ENCODE measurements at places on chromosomes 16 and 17.

DNA sequence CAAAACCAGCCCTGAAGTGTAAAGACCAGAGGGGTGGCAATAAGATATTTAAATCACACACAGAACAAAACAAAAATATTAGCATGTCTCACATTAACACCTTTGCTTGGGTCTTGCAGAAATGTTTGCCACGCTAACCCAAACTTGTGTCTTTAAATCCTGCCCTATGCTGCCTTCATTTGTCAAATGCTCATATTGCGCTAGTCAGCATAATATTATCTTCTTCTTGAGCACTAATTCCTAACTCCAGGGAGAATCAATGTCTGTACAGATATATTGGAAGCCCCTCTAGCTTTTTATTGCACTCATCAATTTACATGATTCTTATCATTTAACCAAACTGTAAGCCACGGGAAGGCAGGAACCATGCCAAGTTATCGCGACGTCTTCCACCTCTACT is 614.8 kb upstream of the SOX9 start:
- no peak for DNase-seq

DNA sequence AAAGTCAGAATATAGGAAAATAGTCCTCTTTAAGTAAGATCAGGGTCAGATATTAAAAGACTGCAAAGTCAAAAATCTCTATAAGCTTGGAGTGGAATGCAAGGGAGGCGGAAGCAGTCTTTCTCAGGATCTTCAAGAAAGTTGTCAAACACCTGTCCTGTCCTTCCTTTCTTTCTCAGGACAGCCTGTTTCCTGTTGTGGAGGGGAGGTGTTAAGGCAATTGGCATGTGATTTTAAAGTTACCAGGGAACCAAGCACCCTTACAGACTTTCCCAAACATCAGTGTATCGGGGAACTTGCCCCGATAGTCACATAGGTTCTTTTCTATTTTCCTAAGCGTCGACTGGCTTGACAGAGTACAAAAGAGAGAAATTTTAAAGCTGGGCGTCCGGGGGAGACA is 2.1 kb downstream of the ATP5PD start:
- DNase-seq, result no peak

DNA sequence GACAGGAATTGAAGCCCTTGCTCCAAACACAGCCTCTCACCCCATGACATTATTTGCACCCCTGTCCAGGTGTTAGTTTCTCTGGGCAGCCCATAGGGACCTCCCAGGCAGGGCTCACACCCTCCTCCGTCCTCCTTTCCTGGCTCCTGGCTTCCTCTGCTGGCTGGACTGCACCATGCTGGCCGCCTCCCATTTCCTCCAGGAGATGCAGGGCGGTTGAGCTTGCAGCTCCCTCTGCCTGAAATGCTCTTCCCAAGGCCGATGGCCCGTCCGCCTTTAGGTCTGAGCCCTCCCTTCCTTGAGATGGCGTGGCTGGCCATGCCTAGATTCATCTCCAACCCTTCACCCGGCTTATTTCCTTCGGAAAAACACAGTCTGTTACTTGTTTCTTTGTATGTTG is 334.8 kb downstream of the SNX29 start:
- no peak for DNase-seq

GRCh38 chr17:64974750-64975317 is 55.6 kb upstream of the LRRC37A3 start:
- no peak for DNase-seq

DNA sequence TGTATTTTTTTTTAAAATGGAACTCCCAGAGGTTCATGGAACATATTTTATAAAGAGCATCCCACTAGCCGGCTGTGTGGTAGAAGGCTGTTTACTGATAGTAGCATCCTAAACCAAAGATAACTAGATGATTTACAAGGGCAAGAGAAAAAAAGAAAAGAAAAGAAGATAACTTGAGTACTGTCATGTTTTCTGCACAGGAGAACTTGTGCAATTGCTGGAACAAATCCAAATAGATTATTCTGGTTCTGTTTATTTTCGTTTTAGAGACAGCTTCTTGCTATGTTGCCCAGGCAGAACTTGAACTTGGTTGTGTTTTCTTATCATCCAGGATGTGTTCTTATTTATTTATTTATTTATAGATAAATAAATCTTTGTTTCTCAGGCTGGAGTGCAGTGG is 20.9 kb upstream of the PPM1D start:
- no peak for DNase-seq

DNA sequence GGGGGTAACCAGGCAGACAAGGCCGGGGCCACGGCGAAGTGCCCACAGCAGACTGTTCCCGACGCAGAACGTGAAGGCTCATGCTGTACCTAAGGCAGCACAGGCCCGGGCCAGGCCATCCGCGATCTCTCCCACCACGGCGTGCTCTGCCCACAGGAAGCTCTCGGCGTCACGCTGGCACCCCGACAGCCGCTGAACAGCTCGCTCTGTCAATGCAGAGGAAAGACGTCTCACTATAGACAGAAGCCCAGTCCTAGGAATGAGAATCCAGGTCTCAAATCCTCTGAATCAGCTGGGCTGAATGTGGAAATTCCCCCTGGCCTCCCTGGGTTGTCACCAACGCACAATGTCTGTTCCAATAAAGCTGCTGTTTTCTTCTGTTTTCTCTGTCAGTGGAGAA is 21.4 kb downstream of the SERPINF1 start:
- DNase-seq, result no peak

DNA sequence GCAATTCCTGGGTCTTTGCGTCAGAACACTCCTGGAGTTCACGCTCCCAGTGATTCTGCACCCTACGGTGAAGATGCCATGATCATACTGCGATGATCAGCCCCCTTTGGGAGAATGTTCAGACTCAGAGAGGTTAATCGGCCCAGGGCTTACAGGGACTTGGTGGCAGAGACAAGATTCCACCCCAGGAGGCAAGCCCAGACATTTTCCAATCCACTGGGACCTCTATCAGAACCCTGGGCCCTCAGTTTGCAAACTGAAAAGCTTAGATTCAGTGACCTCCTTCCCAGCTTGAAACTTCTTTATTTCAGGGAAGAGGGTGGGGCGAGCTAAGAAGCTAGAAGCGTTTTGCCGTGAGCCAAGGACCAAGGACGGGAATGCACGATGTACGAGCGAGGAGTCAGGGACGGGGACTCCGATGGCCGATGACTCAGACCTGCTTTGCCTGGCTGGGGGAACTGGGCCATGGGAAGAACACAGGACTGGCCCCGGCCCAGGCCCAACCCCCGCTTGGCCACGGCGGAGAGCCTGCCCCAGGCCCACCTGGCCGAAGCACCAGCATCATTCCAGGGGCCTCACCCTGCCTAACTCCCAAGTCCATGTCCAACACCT is 34.7 kb downstream of the SOCS3 start:
- DNase-seq, result no peak

GRCh38 chr16:13856811-13857511 is 63.0 kb upstream of the ERCC4 start:
- DNase-seq, result no peak

DNA sequence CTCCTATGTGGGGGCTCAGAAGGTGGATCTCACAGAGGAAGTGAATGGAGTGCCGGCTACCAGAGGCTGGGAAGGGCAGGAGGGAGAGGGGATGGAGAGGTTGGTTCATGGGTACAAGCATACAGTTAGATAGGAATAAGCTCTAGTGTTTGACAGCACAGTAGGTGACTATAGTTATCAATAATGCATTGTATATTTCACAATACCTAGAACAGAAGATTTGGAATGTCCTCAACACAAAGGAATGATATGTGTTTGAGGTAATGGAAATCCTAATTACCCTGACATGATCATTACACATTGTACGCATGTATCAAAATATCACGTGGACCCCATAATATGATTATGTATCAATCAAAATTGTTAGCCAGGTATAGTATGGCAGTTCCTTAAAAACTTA is 38.9 kb upstream of the MED9 start:
- DNase-seq, result no peak

- DNase-seq, result no peak
Observed at GRCh38 chr17:57862694-57863667, 13.1 kb upstream of the MRPS23 start.

- DNase-seq, result no peak
Observed at GRCh38 chr16:17134586-17134985, 336.2 kb downstream of the XYLT1 start.

DNA sequence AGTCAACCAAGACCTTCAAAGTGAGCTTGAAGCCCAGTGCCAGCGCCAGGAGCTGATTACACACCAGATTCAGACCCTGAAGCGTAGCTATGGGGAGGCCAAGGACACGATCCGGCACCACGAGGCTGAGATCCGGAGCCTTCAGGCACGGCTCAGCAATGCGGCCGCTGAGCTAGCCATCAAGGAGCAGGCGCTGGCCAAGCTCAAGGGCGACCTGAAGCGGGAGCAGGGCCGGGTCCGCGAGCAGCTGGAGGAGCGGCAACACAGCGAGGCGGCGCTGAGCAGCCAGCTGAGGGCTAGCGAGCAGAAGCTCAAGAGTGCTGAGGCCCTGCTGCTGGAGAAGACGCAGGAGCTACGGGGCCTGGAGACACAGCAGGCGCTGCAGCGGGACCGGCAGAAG is 42.0 kb downstream of the PLD6 start:
- no peak for DNase-seq

DNA sequence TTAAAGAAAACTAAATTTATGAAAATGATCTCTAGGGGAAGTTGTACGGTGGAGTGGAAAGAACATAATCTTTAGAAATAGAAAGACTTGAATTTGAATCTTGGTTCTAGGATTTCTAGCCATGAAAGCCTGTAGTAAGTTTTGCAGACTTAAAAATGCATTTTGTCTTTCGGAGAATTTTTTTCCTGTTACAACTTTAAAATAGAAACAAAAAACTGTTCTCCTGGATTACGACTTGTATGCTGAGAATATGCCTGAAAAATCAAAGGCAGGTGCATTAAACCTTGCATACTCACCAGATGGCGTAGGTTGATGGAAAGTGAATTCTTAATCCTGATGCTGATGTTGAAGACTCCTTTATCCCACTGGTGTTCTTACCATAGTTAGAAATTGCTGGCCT is 7.5 kb upstream of the MPHOSPH6 start:
- no peak for DNase-seq

GRCh38 chr16:24054741-24055491 is 201.2 kb upstream of the CACNG3 start:
- DNase-seq, result no peak

- peak; percentile 81 for DNase-seq
Observed at GRCh38 chr16:75074920-75075687, 41.5 kb downstream of the LDHD start.
